ENCODE measurements at places on chromosomes 13 and 19.

DNA sequence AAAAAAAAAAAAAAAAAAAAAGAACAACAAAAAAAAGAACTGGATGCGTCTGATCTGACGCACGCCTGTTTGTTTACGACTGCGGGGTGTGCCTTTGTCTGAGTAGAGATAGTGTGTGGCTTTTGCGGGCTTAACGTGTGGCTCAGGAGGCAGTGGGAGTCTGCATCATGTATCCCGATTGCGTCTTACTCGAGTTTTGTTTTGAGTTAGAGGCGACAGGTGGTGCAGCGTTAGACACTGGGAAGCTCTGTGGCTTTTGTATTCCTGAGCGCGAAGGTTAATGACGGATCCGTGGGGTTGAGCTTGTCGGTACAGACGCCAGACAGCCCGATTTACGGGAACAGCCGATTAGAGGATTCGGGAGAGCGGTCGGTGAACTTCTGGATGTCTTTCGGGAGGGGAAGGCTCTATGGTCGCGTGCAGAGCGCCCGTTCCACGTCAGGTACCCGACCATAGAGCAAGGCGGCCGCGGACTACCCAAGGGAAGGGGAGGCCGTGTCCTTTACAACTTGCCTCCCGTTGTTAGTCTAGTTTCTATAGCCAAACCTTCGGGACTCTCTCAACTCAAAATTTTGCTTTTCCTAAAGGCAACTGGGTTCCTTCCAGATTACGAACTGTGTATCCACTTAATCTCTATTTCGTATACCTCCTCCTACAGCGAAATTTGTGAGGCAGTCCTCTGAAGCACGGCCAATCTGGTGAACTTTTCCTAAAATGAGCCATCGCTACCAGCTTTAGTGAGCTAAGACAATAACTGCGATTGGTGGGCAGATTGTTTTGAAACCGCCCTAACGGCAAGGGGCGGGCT lies 926 bp upstream of the HNRNPUL1 start:
- DNase-seq: peak; percentile 80

GRCh38 chr19:33450689-33451088 lies 70.9 kb downstream of the PEPD start:
- DNase-seq: no peak

GRCh38 chr19:15280915-15281683 lies 48.9 kb upstream of the EPHX3 start:
- no peak for DNase-seq

DNA sequence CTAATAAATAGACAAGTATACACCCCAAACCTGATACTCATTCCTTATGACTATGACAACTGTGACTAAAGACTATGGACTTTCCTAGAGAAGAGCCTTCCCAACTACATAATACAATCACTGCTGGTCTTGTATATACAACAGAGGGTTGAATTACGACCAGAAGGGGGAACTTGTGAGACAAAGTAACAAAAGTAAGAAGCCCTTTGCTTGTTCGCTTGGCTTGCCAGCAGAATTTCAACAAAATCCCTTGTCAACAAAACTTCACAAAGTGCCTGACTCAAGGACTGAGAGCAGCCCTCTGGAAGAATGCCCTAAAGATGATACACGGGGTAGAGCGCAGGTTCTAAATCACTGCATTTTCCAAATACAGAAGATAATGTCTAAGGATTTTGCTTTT lies 99.4 kb downstream of the WASF3 start:
- no peak for DNase-seq

GRCh38 chr13:80278706-80279105 lies 62.2 kb downstream of the SPRY2 start:
- no peak for DNase-seq

DNA sequence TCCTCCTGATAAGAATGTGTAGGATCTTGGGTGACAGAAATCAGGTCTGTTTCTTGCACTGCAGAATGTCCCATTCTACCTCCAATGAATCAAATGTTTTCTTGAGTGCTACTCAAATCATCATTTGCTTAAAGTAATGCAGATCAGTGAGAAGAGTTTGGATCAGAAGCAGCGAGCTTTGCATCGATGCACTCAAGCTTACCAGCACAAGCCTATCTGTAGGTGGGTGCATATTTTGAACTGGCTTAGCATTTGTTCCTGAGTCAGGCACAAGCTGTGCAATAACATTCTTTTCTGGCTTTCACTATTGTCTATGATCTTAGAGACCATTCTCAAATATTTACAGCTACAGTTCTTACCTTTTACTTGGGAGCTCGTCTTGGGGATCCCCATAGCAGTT lies 109.5 kb downstream of the UBL3 start:
- no peak for DNase-seq

All from endodermal cell (in vitro differentiated cells).